ENCODE measurements at places on chromosomes 2 and 18.

GRCh38 chr18:48589797-48590519 is 51.1 kb downstream of the CTIF start:
- no peak for DNase-seq

GRCh38 chr2:169694894-169695260 is 608 bp downstream of the PHOSPHO2 start:
- DNase-seq = peak; percentile 52

GRCh38 chr2:181484851-181485637 is 27.9 kb downstream of the ITGA4 start:
- no peak for DNase-seq

DNA sequence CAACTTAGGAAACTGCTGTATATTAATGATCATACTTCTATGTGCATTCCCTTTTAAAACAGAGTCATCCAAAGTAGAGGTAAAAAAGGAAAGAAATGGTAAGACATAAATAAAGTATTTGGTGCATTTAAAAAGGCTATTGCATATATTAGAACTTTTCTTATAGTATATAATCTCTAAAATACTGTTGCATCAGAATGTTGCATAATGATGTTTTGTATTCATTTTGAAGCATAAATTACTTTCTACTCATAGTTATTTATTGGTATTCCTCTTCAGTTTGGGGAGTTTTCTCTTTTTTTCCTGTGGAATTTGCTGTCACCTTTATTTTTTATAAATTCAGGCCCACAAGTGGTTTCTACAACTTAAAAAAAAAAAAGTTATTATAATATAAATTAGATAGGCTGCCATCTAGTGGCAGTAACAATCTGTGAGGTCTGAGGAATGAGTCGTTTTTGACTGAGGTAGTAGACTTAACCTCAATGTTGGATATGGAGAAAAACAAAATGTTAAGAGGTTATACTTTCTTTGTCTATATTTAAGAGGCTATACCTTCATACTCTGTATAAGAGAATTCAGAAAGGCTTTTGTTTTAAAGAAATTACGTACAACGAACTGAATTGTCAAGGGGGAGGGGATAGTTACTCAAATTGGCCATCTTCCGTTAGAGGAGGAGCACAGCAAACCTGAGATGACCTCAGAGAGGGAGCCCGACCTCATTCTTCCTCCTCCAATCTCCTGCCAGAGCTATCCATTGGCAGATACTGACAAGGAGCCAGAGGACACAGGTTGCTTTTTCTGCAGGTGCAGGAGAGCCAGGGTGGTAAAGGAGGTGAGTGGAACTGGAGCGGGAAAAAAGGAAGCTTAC is 23.8 kb downstream of the ANKAR start:
- DNase-seq = peak; percentile 90

GRCh38 chr2:152464851-152465470 is 130.0 kb downstream of the FMNL2 start:
- peak; percentile 0 for DNase-seq

- DNase-seq = peak; percentile 24
Measured at GRCh38 chr2:113273027-113273551, 5.6 kb downstream of the PAX8 start.

DNA sequence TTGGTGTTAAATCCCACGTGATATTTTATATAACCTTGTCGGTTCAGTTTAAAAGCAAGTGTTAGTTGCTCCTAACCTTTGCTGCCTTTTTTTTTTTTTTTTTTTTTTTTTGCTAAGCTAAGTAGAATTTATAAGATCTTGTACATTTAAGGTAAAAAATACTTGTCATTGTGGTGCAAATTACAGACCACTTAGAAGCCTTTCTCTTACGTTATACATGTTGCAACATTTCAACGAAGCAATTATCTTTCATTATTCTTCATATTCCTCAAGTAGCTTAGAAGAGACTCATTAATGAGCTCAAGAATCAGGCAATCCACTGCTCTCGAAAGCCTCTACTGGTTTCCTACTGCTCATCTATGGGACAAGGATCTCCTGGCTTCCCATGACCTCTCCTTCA is 14.9 kb upstream of the IL1RL2 start:
- DNase-seq = no peak

DNA sequence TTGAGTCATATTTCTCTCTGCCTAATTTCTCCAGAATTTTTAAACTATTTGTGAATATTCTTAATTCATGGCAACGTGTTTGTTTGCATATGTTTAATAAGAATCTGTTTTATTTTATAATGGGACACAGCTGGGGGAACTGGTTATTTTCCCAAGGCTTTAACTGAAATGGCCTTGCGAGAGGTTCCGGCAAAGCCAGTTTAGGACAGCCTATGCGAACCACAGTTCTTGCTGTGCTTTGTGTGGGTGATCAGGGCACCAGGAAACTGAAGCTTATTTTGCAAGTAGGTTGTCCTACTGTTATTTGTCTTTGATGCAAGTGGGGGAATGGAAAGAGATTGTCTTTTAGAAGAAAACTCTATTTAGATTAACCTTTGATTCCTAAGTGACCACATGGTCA is 6.5 kb downstream of the ANKMY1 start:
- no peak for DNase-seq

GRCh38 chr2:48941456-48941855 is 185.9 kb upstream of the LHCGR start:
- DNase-seq = no peak

DNA sequence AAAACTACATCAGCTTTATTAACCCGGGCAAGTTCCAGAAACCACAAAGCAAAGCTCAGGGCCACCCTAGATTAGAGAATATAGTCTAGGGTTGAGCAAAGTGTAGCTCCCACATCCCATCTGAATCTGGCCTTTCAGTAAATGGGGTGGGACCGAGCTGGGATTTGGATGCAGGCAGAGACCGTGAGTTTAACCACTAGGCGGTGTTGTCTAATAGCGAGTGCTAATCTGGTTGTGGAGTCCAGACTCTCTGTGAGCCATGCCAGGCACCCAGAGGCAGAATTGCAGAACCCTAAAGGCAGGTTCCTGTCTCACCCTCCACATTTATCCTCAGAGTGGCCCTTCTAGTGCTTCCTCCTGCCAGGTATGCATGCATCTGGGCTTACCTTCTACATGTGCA is 435.9 kb downstream of the TSN start:
- peak; percentile 77 for DNase-seq

- no peak for DNase-seq
Measured at GRCh38 chr2:135257383-135258090, 205.4 kb downstream of the RAB3GAP1 start.

- DNase-seq = peak; percentile 89
Measured at GRCh38 chr2:55482186-55482884, 37.2 kb upstream of the CFAP36 start.

DNA sequence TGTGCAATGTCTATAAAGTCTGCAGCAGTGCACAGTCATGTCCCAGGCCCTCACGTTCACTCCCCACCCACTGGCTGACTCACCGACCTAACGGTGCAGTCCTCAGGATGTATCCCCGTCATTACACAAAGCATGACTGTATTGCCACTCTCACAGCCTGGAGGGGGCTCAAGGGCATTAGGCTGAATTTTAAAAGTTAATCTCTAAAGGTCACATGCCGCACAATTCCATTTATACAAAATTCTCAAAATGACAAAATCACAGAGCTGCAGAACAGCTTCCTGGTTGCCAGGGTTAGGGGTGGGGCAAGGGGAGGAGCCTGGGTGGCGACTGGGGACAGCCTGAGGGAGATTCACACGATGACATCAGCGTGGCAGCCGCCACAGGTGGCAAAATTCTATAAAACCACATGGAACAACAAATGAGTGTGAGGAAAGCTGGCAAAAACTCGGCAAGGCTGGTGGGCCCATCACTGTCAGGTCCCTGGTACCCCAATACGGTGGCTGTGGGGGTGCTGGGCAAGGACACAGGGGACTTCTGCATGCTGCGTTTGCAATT is 97.6 kb downstream of the NDUFA10 start:
- DNase-seq = peak; percentile 74

GRCh38 chr2:20584045-20584398 is 66.9 kb downstream of the HS1BP3 start:
- no peak for DNase-seq

- no peak for DNase-seq
Measured at GRCh38 chr2:143402451-143402850, 273.2 kb downstream of the ARHGAP15 start.

GRCh38 chr2:70994009-70994698 is 519 bp downstream of the TEX261 start:
- DNase-seq = peak; percentile 58

- DNase-seq = no peak
Measured at GRCh38 chr2:160328811-160329527, 128.9 kb upstream of the ITGB6 start.

All from DMS53 (cell line).